Thyroid gland (tissue), 4 donors: ENCODE measurements at places on chromosomes 7 and 10. TPM values are rescaled to one million over a fixed set of nuclear protein-coding genes. Genes with fewer than 3 reads are reported as not detected.

DNA sequence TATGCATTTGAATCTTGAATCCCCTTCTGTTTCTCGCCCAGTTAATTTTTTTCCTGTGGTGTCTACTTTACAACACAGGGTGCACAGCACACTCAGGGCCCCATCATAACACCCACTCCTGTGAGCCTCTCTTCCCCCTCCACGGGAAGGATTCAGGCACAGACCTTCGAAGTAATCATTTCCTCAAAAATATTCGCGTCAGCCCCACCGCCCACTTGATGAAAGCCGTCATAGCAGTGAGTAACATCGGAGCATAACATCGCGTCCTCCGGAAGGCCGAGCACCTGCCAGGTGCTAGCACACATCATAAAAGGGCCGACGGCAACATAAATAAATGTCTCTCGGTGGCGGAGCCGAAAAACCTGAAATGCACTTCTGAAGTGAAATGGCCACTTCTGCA lies 201.7 kb upstream of the ADARB2 start:
- no peak overlapping the region for H3K27ac ChIP-seq
- H3K4me1 ChIP-seq = no peaks in the 10 kb centered on the region
- DNase-seq = no peak
- H3K36me3 ChIP-seq = no peaks in the 10 kb centered on the region
- no peak overlapping the region for H3K4me3 ChIP-seq

DNA sequence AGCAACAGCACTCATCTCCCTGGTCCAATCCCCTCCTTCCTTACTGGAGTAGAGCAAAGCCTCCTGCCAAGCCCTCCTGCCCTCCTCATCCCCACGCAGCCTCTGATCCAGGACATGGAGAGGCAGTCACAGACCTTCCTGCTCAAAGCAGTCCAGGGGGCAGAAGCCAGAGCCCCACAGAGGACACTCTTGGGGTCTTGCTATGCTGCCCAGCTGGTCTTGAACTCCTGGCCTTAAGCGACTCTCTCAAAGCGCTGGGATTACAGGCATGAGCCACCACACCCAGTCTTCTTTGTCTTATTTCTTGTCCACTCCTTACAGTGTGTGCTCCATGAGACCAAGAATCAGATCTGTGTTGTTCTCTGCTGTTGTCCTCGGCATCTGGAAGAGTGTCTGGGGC lies 26.6 kb upstream of the MNX1 start:
- H3K4me3 ChIP-seq = no peak overlapping the region
- no peaks in the 10 kb centered on the region for H3K27me3 ChIP-seq
- H3K27ac ChIP-seq = no peak overlapping the region
- DNase-seq = no peak
- H3K4me1 ChIP-seq = no peaks in the 10 kb centered on the region
- no peaks in the 10 kb centered on the region for H3K36me3 ChIP-seq

DNA sequence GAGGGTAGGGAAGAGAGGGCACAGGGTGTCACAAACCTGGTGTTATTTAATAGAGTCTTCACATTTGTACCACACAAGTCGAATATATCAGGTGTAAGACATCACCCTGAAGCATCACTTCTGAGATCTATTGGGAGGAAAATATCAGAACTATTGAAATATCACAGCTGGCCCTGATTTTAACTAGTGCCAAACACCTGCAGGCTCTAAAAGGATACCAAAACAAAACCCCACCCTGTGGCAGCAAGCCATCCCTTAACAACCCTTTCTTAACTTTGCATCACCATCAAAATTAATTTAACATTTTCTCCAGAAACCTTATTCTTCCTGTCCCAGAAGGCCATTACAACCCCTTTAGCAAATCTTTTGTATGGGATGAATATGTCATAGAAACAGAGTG lies 365.4 kb downstream of the SUGCT start:
- no peak overlapping the region for H3K4me3 ChIP-seq
- no peak overlapping the region for H3K27ac ChIP-seq
- H3K4me1 ChIP-seq = no peaks in the 10 kb centered on the region
- H3K27me3 ChIP-seq = no peaks in the 10 kb centered on the region
- no peak for DNase-seq

DNA sequence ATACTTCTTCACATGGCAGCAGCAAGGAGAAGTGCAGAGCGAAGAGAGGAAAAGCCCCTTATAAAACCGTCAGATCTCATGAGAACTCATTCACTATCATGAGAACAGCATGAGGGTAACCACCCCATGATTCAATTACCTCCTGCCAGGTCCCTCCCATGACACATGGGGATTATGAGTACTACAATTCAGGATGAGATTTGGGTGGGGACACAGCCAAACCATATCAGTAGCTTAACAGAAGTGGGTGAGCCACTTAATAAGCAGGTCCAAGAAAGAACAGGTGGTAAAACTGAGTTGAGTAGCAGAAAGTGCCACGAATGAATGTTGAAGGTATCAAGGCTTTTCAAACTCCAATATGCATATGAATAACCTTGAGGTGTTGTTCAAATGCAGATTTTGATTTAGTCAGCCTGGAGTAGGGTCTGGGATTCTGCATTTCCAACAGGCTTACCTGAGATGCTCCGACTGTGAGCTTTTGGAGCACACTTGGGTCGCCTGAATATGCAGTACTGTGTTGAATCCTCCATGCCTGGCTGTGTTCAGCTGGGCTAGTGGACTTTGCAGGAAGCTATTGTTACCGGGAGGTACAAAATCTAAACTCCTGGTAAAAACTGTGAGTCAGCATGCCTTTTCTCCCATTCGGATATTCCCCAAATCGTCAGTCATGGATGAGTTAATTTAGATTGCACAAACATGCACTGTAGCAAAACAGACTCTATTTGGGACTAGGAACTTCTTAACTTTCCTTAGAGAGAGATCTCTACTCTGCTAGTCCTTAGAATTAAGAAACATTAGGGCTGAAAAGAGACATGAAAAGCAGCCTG lies 69.0 kb upstream of the PRKCQ start:
- no peaks in the 10 kb centered on the region for H3K36me3 ChIP-seq
- no peak overlapping the region for H3K4me3 ChIP-seq
- no peaks in the 10 kb centered on the region for H3K4me1 ChIP-seq

GRCh38 chr7:99827040-99827778 lies 604 bp upstream of the CYP3A43 start:
- no peak overlapping the region for H3K4me3 ChIP-seq
- no peak overlapping the region for H3K27ac ChIP-seq
- no peaks in the 10 kb centered on the region for H3K36me3 ChIP-seq
- no peaks in the 10 kb centered on the region for H3K4me1 ChIP-seq
- H3K27me3 ChIP-seq = no peaks in the 10 kb centered on the region

- H3K36me3 ChIP-seq = no peaks in the 10 kb centered on the region
- no peaks in the 10 kb centered on the region for H3K27me3 ChIP-seq
- DNase-seq = no peak
- H3K4me1 ChIP-seq = no peaks in the 10 kb centered on the region
- H3K27ac ChIP-seq = no peak within 1 kb of the TSS
Observed at GRCh38 chr10:86654411-86655172, at the start of gene OPN4. Gene OPN4 (plus strand): TSS chr10:86654547. CDS start chr10:86654784, 237 bp downstream.

The GTPBP10 gene
- 25.0 TPM for total RNA-seq

The LIPK gene
- not detected for total RNA-seq

The C10orf67 gene
- 0.98 TPM for total RNA-seq

DNA sequence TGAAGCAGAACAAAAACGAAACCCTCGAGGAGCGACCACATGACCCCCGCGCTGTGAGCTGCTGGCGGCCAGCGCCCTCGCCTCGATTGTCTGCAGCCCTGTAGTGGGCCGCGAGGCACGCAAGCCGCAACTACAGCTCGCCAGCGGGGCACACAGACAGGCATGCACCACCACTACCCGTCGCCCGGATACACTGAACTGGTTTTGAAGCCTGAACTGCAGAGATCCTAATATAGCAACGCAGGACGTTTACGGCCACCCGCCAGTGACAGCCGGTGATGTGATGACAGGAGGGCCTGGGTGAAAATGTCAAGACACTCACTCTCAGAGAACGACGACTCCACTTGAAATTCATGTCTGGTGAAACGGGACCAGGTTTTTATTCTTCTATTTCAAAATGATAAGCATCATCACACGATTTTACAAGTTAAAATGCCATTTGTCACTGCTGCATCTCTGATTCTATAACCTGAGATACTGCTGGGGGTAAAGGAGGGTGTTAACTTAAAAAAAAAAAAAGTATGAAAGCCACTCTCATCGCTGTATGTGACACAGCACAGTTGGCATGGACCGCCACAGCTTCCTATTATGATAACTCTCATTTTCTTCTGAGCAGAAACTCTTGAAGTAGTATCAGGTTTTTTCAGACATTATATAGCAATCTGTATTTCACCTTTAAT lies 120.3 kb upstream of the DIP2C start:
- peaks cover 64% of the 10 kb centered on the region for H3K36me3 ChIP-seq
- H3K4me3 ChIP-seq = no peak overlapping the region
- no peaks in the 10 kb centered on the region for H3K4me1 ChIP-seq
- H3K27me3 ChIP-seq = no peaks in the 10 kb centered on the region

The PDE6C gene
- total RNA-seq = not detected

- H3K4me1 ChIP-seq = no peaks in the 10 kb centered on the region
- no peaks in the 10 kb centered on the region for H3K27me3 ChIP-seq
- no peak for DNase-seq
Observed at GRCh38 chr10:52064084-52064845, 249.8 kb upstream of the DKK1 start.

The RNF32 gene
- 1.6 TPM for total RNA-seq

The FMC1 gene
- total RNA-seq = 19.6 TPM

The CEP41 gene
- total RNA-seq = 10.0 TPM

The INMT gene
- 47.3 TPM for total RNA-seq

The TRIL gene
- total RNA-seq = 9.7 TPM

DNA sequence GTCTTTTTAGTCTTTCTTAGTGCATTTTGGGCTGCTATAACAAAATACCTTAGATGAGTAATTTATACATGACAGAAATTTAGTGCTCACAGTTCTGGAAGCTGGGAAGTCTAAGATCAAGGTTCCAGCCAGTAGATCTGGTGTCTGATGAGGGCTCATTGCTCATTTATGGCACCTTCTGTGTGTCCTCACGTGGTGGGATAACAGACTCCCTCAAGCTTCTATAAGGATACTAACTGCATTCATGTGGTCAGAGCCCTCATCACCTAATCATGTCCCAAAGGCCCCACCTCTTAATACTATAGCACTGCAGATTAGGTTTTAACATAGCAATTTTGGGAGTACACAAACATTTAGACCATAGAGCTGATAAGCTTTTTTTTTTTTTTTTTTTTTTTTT lies 80.4 kb downstream of the ZNRF2 start:
- H3K4me1 ChIP-seq = peaks cover 11% of the 10 kb centered on the region
- no peak overlapping the region for H3K4me3 ChIP-seq
- no peak overlapping the region for H3K27ac ChIP-seq
- no peaks in the 10 kb centered on the region for H3K36me3 ChIP-seq
- no peak for DNase-seq
- H3K27me3 ChIP-seq = no peaks in the 10 kb centered on the region

- no peaks in the 10 kb centered on the region for H3K27me3 ChIP-seq
- H3K4me3 ChIP-seq = no peak overlapping the region
- no peak overlapping the region for H3K27ac ChIP-seq
- no peak for DNase-seq
- no peaks in the 10 kb centered on the region for H3K4me1 ChIP-seq
Observed at GRCh38 chr7:20744954-20745446, 41.7 kb downstream of the SP8 start.

DNA sequence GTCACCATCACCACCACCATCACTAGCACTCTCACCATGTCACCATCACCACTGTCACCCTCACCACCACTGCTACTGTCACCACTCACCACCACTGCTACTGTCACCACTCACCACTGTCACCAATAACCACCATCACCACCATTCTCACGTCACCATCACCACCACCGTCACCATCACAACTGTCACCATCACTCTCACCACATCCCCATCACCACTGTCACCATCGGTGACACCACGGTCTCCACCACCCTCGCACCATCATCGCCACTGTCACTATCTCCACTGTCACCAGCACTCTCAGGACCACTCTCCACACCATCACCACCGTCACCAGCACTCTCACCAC lies 130.4 kb downstream of the MAD1L1 start:
- no peak overlapping the region for H3K4me3 ChIP-seq
- no peak for DNase-seq
- H3K4me1 ChIP-seq = peaks cover 23% of the 10 kb centered on the region
- H3K36me3 ChIP-seq = no peaks in the 10 kb centered on the region
- H3K27me3 ChIP-seq = no peaks in the 10 kb centered on the region

DNA sequence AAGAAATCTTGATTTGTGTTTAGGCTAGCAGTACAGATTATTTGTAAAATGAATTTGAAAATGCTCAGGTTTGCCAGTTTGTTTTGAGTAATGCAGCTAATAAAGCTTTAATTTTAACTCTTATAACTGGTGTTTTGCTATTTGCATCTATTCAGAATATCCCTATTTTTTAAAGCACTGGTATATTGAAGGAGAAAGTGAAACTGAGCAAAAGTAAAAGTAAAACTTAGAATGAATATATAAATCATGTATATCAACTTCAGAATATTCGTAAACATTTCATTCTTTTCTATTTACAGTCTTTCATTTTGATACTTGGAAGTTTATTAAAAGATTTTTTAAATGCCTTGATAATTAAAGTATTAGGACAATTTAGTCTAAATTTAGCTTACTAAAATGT lies 26.2 kb downstream of the TASOR2 start:
- H3K36me3 ChIP-seq = no peaks in the 10 kb centered on the region
- H3K4me1 ChIP-seq = peaks cover 19% of the 10 kb centered on the region
- no peaks in the 10 kb centered on the region for H3K27me3 ChIP-seq

DNA sequence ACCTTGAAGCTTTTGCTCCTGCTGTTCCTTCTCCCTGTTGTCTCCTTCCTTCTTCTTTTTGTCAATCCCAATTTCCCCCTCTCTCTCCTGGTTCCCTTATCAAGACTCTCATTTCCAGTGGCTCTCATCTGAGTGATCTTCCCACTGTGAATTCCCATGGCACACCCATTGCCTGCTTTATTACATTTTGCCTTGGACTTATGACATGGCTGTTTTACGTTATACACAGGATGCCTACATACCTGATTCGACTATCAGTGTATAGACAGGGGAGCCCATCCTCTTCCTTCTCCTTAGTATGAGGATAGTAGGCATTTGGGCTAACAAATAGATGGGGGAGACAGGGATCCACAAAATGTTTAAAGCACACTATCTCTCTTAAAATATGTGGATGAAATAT lies 39.9 kb upstream of the EFCAB10 start:
- H3K4me1 ChIP-seq = no peaks in the 10 kb centered on the region
- no peak for DNase-seq

The NKX1-2 gene
- total RNA-seq = not detected

DNA sequence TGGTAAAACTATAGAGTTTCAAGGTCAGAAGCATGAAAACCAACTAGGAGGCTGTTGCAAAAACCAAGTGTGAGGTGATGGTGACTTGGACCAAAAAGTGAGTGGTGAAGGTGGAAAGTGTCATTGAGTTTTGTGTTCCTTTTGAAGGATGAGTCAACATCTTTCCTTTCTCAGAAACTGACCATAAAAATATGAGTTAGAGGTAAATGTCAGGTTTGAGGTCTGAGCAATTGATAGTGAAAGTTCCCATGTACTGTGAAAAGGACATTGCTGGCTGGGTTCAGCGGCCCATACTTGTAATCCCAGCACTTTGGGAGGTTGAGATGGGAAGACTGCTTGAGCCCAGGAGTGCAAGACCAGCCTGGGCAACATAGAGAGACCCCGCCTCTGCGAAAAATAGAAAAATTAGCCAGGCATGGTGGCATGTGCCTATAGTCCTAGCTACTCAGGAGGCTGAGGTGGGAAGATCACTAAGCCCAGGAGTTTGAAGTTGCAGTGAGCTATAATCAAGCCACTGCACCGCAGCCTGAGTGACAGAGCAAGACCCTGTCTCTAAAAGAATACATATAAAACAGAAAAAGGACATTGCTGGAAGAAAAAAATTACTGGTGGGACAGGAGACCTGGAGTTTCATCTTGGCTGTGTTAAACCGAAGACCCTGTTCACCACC lies 89.3 kb upstream of the ARID5B start:
- no peaks in the 10 kb centered on the region for H3K36me3 ChIP-seq
- no peak for DNase-seq
- no peaks in the 10 kb centered on the region for H3K4me1 ChIP-seq
- H3K27ac ChIP-seq = no peak overlapping the region
- no peak overlapping the region for H3K4me3 ChIP-seq
